ENCODE measurements at places on chromosomes 1 and 21.

GRCh38 chr1:206864939-206865671, at the start of gene IL20:
IL20 (plus strand) TSS chr1:206865623; CDS start chr1:206865853, 230 bp downstream.
- no peak for DNase-seq

- DNase-seq: no peak
These were observed 18.4 kb downstream of the CCT3 start for GRCh38 chr1:156319664-156320063.

- DNase-seq: no peak
These were observed 696.0 kb upstream of the CHRM3 start for GRCh38 chr1:238690415-238690814.

DNA sequence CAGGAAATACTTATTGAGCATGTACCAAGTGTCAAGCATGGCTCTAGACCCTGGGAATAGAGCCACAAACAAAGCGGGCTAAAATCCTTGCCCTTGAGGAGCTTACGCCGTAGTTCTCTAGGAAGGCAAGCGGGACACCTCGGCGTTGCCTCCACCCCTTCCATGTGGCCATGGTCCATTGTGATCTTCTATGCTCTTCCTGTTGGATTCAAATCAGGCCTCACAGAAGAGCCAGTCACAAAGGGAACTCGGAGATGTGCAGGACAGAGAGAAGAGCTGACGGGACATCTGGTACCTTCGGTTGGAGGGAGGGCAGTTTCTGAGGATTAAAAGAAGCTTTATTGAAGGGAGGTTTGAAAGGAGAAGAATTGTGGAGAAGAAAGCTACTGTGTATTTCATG, 129.3 kb downstream of the TMEM53 start:
- no peak for DNase-seq

- DNase-seq: no peak
These were observed 96.5 kb upstream of the BTG3 start for GRCh38 chr21:17709266-17709611.

GRCh38 chr1:59743324-59744091, 71.2 kb upstream of the HOOK1 start:
- DNase-seq: no peak

DNA sequence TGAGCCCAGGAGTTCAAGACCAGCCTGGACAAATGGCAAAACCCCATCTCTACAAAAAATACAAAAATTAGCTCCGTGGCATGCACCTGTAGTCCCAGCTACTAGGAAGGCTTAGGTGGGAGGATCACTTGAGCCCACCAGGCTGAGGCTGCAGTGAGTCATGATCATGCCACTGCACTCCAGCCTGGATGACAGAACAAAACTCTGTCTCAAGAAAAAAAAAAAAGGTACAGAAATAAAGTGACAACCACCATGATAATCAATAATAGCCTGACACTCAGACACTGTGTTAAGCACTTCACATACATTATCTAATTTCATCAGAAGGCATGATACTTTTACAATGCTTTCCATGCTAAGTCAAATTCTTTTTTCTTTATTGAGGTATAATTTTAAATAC, 53.1 kb downstream of the ST7L start:
- no peak for DNase-seq

- no peak for DNase-seq
These were observed 7.3 kb upstream of the PMVK start for GRCh38 chr1:154943649-154944400.
